ENCODE measurements at places on chromosomes 13 and 19.

GRCh38 chr13:99256709-99257108, 1.5 kb downstream of the GPR18 start:
- DNase-seq: peak; percentile 85

GRCh38 chr19:13957051-13957450, 4.7 kb downstream of the DCAF15 start:
- no peak for DNase-seq

- DNase-seq: no peak
Observed at GRCh38 chr13:30016398-30016797, 166.0 kb upstream of the UBL3 start.

- DNase-seq: no peak
Observed at GRCh38 chr19:711254-711653, 2.5 kb downstream of the PALM start.

DNA sequence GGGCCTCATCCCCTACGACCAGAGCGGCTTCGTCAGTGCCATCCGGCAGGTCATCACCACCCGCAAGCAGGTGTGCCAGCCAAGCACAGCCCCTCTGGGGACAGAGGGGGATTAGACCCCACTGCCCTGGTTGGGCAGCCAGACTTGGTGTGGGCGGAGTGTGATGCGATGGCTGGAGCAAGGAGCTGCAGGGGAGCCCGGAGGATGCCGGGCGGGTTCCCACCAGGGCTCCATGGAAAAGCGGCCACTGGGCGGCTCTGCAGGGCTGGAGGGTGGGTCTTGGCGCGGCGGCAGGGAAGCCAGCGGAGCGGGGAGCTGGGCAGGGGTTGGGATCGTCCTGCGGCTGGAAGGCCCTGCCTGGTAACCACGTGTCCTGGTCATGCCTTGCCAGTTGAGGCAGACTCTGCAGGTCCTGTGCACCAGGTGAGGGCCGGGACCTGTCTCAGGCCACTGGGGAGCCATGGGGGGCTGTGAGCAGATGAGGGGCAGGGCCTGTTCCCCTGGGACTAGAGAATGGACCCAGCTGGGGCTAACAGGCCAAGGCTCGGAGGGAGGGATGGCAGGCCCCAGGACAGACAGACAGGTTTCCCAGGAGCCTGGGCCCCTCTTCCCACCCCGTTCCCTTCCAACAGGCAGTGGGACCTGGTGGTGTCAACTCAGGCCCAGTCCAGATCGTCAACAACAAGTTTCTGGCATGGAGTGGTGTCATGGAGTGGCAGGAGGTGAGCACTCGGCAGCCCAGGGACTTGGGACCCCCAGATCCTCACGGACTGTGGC, 6.3 kb downstream of the PTOV1 start:
- DNase-seq: no peak

- no peak for DNase-seq
Observed at GRCh38 chr13:109126891-109127641, 497.7 kb downstream of the MYO16 start.

- no peak for DNase-seq
Observed at GRCh38 chr13:83297586-83298290, 584.5 kb downstream of the SLITRK1 start.

GRCh38 chr13:51397262-51397941, 55.4 kb downstream of the INTS6 start:
- peak; percentile 5 for DNase-seq

GRCh38 chr19:35959040-35959967, 23.1 kb downstream of the LRFN3 start:
- DNase-seq: no peak

GRCh38 chr13:61410266-61410665, 5.4 kb downstream of the PCDH20 start:
- no peak for DNase-seq

DNA sequence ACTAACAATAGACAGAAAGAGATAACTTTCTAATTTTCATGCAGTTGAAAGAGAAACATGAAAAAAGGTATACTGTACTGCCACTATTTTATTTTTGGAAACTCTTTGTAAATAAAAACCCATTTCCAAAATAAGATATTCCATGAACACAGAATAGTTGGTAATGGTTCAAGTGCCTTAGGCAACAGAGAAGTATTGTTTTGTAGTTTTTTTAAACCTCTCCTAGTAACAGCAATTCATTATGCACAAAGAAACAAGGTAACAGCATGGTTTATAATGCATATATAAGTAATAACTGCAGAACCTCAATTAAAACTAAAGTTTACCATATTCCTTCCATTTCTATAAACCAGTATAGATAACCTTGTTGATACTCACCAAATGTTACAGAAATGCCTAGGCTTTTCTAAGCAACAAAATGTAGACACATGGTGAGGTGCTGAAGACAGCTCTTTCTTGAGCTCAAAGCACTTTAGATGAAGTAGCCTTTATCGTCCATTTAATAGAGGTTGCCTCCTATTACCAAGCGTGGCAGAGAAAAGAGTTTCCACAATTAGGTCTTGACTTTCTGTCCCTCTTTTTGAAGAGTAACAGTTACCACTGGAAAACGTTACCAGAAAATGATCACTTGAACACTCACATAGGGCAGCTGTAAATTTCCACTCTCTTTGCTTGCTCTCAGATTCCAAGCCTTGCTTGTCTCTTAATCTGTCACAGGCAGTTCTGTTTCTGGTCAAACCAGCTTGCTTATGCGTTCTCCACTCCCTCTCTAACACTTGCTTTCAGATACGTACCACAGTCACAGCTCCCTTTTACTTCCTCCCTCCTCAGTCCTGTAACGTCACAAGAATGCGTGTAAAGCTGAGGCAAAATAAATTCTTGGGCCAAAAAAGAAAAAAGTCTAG, 42.9 kb downstream of the CAB39L start:
- peak; percentile 93 for DNase-seq

DNA sequence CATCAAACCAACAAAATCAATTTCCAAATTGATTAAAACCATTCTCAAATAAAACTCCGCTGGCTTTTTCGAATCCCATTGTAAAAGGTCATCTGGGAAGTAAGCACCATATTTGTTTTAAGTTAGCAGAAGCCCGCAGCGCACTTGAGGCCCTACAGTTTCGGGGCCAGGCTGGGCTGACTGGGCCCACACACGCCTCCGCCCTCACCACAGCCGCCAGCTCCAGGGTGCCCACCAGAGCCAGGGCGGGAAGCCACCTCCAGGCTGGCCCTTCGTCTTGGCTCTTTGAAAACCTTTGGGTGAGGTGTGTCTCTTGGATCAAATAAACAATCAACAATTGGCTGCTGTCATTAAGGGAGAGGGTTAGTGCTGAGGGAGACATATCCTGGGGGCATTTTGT, 133.3 kb downstream of the SOX1 start:
- no peak for DNase-seq

GRCh38 chr13:98792785-98793495, 40.5 kb upstream of the SLC15A1 start:
- DNase-seq: no peak

Measured in NAMALWA (cell line).